ENCODE measurements at places on chromosomes 7 and 10. TPM values are rescaled to one million over a fixed set of nuclear protein-coding genes. Genes with fewer than 3 reads are reported as not detected.

Gene MSS51
- total RNA-seq: 0.18 TPM

Gene INSYN2A
- not detected for total RNA-seq

Gene LEP
- total RNA-seq: not detected

Gene NKX1-2
- total RNA-seq: not detected

Gene MYH16
- 0.15 TPM for total RNA-seq

Gene MYO1G
- total RNA-seq: 0.28 TPM

Gene FKBP9
- total RNA-seq: 41.5 TPM

Gene ATOH7
- total RNA-seq: not detected

Gene MMP21
- total RNA-seq: not detected

Gene CTAGE6
- total RNA-seq: not detected

Gene CDC123
- total RNA-seq: 153 TPM

Gene GPR15LG
- total RNA-seq: not detected

Gene VPS26A
- total RNA-seq: 32.6 TPM

Gene CALML3
- total RNA-seq: not detected

Gene DYNC1I1
- 0.08 TPM for total RNA-seq

Gene OAT
- 152 TPM for total RNA-seq

Gene PPP1R3C
- total RNA-seq: 18.7 TPM

Gene RHOBTB1
- 59.5 TPM for total RNA-seq

Gene ASB10
- not detected for total RNA-seq

Gene LBX1
- not detected for total RNA-seq

Gene VPS50
- 20.4 TPM for total RNA-seq

Gene ACSM6
- not detected for total RNA-seq

Gene POLD2
- 87.6 TPM for total RNA-seq

Gene CCDC172
- total RNA-seq: not detected

Gene SPDYE1
- total RNA-seq: not detected

Gene LMBR1
- 39.6 TPM for total RNA-seq

Gene PON1
- total RNA-seq: not detected

Gene TMEM213
- total RNA-seq: not detected

Gene ZNF33B
- total RNA-seq: 32.9 TPM

Gene ADAM12
- not detected for total RNA-seq

Gene OPN4
- total RNA-seq: not detected

Gene ALOX5
- not detected for total RNA-seq
